M059J (cell line): ENCODE measurements at places on chromosomes 11 and 22.

- no peak for DNase-seq
Measured at GRCh38 chr11:134906356-134906955, 494.4 kb upstream of the B3GAT1 start.

- DNase-seq: peak; percentile 32
Measured at GRCh38 chr11:9574622-9575259, 1.3 kb downstream of the WEE1 start.

DNA sequence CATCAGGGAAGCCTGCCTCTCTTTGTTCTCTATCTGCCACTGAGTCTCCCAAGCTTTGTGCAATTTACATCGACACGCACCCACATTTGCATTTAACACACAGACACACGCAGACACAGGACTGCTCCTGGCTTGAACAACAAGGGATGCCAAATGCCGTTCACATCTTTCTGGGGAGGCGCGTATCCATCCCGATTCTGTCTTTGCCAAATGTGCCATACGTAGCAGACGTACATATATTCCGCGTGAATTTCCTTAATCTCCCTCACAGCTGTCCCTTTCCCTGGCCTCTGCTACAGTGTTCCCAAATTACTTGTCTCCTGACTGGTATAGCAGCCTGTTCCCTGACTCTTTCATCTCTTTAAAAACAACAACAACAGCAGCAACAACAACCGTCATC, 409.5 kb downstream of the MIAT start:
- no peak for DNase-seq

DNA sequence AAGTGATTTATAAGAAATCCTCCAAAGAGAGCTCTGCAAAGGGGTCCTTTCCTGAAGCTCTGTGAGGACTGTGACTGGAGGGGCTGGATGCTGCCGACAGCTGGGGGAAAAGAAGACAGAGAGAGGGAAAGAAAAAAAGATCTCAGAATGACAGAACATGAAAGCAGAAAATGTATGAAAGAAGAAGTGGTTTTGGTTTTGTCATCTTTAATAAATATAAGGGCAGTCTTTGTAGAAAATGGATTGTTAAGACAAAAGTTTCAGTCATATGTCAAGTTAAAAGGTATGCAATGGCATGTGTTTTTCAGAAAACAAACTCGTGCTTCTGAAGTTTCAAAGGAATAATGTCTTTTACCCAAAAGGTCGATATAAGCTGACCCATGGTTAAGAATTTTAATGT, 105.5 kb downstream of the CCDC83 start:
- DNase-seq: no peak

GRCh38 chr11:93541884-93542810, 1.0 kb downstream of the SMCO4 start:
- peak; percentile 86 for DNase-seq

GRCh38 chr11:43746670-43747069, 66.1 kb downstream of the HSD17B12 start:
- DNase-seq: no peak

GRCh38 chr11:113670831-113671215, 35.3 kb downstream of the TMPRSS5 start:
- no peak for DNase-seq

- DNase-seq: peak; percentile 33
Measured at GRCh38 chr11:46259971-46260560, 17.4 kb upstream of the CREB3L1 start.

- DNase-seq: no peak
Measured at GRCh38 chr22:50620593-50621355, 7.2 kb downstream of the ARSA start.

DNA sequence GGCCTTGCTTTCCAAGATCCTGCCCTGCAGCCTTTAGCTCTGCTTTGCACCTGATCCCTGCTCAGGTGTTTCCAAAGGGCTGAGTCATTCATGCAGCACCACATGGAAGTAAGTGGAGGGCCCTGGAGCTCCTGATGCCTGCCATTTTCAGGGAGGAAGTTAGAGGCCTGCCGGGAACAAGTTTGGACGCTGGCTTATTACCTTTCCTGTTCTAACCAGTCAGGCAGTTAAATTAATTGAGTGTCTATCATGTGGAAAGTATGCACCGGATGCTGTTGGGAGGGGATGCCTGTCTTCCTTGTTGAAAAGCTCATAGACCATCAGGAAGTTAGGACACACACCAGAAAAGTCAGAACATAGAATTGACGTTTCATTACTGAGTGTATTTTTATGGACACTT, 73.7 kb upstream of the PLET1 start:
- no peak for DNase-seq

DNA sequence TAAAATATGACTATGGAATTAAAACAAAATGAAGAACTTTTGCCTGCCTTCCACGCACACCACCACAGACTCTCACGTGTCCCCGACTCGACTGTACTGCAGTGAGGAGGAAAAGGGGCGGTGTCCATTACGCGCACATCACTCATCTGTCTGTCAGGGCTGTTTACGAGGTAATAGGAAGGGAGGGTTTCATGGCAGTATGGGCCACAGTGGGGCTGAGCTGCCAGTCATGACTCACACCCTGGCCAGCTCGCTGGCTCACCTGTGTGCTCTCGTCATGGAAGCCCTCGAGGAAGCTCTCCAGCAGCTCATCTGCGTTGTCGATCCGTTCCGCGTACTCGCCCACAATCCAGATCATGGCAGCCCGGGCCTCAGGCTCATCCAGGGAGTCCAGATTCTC, 33.5 kb upstream of the RASL10A start:
- DNase-seq: peak; percentile 28

DNA sequence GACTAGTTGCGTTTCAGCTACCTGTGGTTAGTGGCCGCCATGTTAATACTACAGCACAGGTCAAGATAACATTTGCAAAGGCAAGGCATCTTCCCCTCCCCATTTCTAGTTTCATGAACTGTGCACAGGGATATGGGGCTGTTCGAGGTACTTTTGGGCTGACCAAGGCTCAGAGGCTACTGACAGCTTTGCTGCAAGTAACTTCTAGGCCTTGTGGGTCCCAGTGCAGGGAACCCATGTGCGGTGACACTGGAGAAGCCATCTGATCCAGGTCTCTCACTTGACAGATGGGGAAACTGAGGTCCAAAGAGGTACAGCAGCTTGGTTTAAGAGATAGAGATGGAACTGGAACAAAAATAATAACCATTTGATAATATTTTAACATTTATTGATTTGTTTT, 13.6 kb downstream of the TIMP3 start:
- DNase-seq: no peak

DNA sequence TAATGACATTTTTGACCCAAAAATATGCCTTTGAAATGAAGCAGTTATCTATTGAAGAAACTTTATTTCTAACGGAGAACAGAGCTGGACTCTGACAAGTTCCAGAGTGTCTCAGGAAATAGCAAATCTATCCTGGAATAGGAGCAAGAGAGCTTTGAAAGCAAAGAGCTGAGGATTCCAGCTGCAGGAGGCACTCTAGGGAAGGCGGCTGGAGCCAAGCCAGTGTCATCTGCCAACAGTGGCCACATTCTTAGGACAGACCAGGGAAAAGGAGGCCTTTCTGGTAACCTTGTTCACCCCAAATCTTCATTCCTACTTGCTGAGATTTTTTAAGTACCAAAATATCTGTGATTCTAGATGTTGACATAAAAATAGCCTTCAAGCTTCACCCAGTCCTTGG, 493.5 kb upstream of the B3GAT1 start:
- DNase-seq: no peak

GRCh38 chr11:90243534-90243933, 20.7 kb upstream of the CHORDC1 start:
- DNase-seq: no peak

- DNase-seq: peak; percentile 65
Measured at GRCh38 chr11:8934742-8935488, 2.2 kb upstream of the C11orf16 start.
